Left ventricle myocardium superior (tissue), 1 donor: ENCODE measurements at places on chromosomes 7 and 10. TPM values are rescaled to one million over a fixed set of nuclear protein-coding genes. Genes with fewer than 3 reads are reported as not detected.
A peak's percentile ranks its signal among the peaks of the same experiment; 100 is the strongest.

DNA sequence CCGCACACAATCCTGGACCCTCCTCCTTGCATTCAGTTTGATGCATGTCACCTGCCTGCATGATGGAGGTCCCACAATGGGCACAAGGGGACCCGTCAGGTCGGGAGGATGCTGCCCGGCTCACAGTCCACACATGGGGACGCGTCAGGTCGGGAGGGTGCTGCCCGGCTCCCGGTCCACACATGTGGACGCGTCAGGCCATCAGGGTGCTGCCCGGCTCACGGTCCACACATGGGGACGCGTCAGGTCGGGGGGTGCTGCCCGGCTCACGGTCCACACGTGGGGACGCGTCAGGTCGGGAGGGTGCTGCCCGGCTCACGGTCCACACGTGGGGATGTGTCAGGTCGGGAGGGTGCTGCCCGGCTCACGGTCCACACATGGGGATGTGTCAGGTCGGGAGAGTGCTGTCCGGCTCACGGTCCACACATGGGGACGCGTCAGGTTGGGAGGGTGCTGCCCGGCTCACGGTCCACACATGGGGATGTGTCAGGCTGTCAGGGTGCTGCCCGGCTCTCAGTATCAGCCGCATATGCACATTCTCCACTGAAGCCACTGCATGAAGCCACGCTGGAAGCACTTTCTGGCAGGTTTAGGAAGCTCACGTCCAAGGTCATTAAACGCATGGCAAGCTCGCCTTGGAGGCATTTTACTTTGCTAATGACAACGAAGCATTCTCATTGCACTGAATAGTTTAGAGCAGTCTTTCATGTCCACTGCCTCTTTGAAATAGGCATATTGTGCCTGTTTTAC is 50.3 kb downstream of the DIP2C start:
- peak; percentile 29 for DNase-seq

- no peak for DNase-seq
These were observed 19.1 kb downstream of the SKIDA1 start for GRCh38 chr10:21506351-21506750.

The TMEM248 gene
- total RNA-seq, result 37.5 TPM

- no peak for DNase-seq
These were observed 49.5 kb upstream of the CREB5 start for GRCh38 chr7:28362812-28363211.

DNA sequence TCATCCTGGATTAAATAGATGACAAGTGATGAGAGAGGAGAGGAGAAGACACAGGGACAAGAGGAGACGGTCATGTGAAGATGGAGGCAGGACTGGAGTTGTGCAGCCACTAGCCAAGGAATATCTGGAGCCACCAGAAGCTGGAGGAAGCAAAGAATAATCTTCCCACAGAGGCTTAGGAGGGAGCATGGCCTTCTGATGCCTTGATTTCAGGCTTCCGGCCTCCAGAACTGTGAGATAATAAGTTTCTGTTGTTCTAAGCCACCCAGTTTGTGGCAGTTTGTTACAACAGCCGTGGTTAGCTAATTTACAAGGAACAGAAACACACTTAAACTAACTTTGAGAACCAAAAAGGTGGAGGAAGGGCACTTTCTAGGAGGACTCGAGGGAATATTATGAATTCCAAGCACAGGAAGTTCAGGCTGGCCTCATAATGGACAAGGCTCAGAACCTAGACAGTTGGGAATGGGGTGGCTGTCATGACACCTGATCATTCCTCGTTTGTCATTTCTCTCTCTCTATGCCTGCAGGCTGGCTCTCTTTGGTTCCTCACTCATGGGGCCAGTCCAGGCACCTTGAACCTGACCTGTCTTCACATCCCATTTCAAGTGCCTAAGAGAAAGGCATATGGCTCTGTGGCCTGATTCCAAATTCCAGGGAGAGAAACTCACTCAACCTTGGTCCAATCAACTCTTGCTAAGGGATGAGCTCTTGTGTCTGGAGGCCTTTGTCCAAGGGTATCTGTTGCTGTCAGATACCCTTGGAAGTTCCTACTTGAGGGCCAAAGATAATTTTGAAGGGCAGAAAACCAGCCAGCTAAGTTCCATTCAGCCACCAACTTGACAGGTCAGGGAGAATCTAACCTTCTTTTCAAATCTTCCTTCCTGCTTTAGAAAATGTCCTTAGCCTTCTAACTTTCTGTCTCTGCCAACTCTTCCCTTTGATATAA is 33.5 kb upstream of the PDZD8 start:
- no peak for DNase-seq

GRCh38 chr10:124250506-124250905 is 157.1 kb upstream of the CHST15 start:
- no peak for DNase-seq

- no peak for DNase-seq
These were observed 2.5 kb upstream of the MICALL2 start for GRCh38 chr7:1461646-1462375.

DNA sequence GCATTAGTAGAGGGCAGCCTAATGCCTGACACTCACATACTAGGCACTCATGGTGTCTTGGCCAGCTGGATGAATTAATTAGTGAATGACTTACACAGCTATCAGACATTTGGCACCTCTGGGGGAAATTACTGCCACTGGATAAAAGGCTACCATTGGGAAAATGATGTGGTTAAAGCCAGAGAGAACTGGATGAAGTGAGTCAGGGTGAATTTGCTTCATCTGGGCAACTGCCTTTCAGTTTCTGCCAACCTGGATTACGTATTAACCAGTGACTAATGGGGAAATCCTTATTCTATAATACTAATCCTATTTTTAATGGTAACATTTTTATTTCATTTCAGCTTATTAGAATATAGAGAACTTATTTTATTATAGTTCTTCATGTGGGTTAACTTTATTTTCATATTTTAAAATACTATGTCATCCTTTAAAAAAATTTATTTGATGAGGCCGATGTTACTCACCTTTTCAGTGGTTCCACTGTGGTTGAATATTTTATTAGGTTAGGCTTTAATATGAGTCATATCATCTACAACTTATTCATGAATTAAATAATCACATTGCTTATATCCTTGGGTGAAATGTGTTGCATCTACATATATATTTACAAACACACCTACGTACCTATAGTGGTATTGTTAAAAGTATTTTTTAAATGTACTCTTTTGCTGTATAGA is 85.6 kb upstream of the CAPZA2 start:
- no peak for DNase-seq
